Cardiac septum (tissue), 1 donor: ENCODE measurements at places on chromosomes 4 and X.

DNA sequence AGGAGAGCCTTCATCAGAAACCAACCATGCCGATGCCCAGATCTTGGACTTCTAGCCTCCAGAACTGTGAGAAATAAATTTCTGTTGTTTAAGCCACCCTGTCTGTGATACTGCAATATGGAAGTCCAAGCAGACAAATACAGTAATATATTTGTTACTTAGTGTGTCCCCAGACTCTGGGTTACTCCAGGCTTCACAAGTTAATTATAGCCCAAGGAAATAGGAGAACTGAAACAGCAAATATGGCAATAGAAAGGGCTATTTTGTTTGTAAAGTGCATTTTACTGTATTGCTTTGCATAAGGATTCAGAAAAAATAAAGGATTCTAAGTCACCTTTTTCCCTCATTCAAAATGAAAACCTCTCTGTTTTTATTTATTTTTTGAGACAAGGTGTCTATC lies 15.7 kb downstream of the TIGD4 start:
- no peak for DNase-seq

- no peak for DNase-seq
These were observed 410.0 kb upstream of the NR3C2 start for GRCh38 chr4:148852092-148852699.

GRCh38 chrX:1357993-1358392 lies 21.4 kb downstream of the IL3RA start:
- DNase-seq: no peak

DNA sequence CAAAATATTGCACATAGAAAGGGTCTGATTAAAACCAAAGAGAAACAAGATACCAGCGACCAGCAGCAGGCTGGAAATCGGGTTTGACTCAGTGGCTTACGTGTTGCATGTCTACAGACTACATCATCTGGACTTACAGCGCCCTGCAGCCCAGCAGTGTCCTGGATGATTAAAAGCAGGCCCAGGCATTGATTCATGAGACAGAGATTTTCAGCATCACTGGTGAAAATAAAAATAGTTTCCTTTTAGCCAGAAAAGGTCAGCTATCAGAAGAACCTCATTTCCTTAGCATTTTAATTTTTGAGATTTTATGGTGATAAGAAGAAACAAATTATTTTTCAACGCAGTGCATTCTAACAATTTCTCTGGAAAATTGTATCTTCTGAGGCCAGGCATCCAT lies 190.6 kb downstream of the PTTG2 start:
- no peak for DNase-seq

- no peak for DNase-seq
These were observed 120.6 kb downstream of the KDR start for GRCh38 chr4:55004831-55005230.
